ENCODE measurements at places on chromosomes 11 and 22. TPM values are rescaled to one million over a fixed set of nuclear protein-coding genes. Genes with fewer than 3 reads are reported as not detected.

SDHAF2 gene
- 32.1 TPM for total RNA-seq

RAG2 gene
- total RNA-seq: not detected

DEPDC7 gene
- total RNA-seq: 1.7 TPM

DNA sequence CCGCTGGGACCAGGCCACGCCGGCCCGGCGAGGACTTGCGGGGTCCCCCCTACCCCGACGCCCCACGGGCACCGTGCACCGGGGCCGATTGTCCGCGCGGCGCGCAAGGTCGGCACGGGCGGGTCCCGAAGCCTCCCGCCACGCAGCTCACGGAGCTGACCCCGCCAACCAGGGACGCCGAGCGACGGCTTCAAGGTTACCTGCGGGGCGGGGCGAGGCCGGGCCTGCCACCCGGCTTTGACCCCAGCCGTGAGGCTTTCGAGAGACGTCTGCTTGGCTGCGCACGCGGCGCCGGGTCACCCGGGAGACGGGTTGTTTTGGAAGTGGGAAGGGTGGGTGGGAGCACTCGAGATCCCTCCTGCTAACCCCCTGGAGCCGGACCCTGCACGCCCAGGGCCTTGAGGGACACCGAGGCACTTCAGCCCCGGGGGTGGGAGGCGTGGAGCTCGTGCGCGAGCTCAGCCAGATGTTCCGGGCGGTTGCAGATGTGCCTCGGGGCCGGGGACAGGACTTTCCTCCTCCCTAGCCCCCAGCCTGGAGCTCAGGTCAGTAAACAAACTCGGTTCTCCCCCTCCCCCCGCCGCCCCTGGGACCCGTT lies 3.2 kb upstream of the WNT11 start:
- no peak for DNase-seq

DNA sequence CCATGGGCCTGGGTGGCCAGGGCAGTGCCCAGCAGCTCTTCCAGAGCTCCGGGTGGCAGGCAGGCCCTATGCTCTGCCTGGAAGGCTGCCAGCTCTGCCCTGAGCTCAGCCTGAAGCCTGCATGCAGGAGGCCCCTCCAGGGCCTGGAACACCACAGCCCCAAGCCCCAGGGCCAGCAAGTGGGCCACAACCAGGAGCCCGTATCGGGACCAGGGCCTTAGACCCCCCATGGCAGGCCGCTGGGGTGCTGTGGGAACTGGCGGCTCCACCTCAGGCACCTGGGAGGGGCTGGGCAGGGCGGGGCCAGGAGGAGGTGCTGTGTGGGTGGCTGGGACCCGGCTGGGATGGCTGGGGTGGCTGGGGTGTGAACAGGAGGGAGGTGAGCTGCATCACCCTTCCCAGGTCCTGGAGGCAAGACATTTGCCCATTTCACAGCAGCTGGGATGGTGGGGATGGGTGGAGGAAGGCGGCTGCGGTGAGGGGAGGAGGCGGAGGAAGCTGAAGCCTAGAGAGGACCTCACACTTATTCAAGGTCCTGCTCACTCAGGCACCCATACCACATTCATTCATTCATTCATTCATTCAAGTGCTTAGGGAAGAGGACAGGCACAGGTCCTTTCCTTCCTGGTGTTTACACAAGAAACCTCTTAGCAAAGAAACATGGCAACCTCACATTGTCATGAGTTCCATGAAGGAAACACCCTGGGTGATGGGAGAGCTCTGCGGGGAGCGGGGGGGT lies at the start of gene KCNK7:
Gene KCNK7 (minus strand): TSS at position 258 of the 739 bp plus-strand sequence. CDS start 28 bp downstream, at position 230.
- DNase-seq: no peak

GRCh38 chr22:29332886-29333496 lies 17.5 kb upstream of the RASL10A start:
- DNase-seq: peak; percentile 52

DNA sequence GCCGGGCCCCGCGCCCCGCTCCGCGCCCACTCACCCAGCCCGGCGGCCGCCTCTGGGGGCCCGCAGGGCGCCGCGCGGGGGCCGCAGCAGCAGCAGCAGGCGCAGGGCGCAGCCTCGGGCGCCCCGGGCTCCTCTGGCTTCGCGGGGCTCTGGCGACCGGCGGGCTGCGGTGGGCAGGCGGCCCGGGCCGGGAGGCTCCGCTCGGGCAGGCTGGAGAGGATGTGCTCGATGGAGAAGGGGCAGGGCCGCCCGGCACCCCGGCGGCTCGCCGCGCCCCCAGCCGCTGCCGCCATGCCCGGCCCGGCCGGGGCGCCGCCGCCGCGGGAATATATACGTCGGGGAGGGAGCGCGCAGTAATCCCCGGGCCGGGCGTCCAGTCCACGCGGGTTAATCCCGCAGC lies at the start of gene GSC2:
Gene GSC2 (minus strand): TSS at position 302 of the 400 bp plus-strand sequence. CDS start 9 bp downstream, at position 293.
- no peak for DNase-seq
